Activated effector memory CD4-positive, alpha-beta T cell treated with Interleukin-2 at 50 U/mL for 16 hours (primary cell): ENCODE measurements at places on chromosomes 12 and 14.
A peak's percentile ranks its signal among the peaks of the same experiment; 100 is the strongest.

DNA sequence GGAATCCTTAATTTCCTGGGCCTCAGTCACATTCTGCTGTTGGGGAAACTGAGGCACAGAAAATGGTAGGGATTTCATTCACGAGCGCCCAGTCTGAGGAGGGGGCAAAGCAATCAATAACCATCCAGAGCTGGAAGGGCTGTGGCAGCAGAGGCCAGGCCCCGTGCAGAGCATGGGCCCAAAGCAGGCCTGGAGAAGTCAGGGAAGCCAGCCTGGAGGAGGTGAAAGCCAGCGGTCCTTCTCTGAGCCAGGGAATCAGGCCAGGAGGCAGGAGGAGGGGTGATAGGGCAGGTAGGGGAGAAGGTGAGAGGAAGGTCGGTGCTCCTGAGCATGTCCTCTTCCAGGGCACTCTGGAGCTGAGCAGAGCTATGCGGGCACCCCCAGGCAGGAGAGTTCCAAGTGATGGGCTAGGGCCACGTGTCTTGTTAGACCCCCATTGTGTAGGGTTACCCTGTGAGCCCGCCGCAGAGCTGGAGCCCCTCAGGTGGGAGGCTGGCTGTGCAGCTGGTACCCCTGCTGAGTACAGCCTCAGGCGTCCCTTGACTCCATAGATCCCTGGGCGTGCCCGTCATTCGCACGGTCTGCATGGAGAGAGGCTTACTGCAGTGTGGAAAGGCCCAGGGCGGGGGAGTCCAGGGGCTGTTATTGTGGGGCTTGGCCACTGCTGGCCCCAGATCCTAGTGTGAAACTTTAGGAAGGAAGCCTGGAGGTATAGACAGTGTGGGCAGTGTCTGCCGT, 4.8 kb downstream of the TNFAIP2 start:
- no peak for DNase-seq

- DNase-seq: no peak
Measured at GRCh38 chr14:87998482-87998881, 5.5 kb upstream of the GALC start.

- DNase-seq: no peak
Measured at GRCh38 chr12:107840186-107840585, 65.7 kb downstream of the ASCL4 start.

GRCh38 chr12:124898200-124898922, 16.1 kb downstream of the UBC start:
- DNase-seq: peak; percentile 51

DNA sequence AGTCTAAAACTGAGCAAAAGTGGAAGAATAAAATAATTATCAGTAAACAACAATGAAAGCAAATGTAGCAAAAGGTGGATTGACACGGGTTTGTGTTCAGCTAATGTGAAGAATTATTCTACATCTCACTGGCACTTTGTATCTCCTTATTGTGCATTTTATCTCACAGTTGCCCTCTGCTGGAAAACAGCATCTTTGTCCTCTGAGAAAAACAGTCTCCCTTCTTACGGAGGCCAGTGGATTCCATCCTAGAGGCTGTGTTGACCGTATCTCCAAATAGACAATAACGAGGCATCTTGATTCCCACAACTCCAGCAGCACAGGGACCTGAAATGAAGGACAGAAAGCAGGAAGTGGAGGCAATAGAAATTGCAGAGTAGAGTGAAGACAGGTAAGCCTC, 51.3 kb upstream of the PLBD1 start:
- DNase-seq: no peak

DNA sequence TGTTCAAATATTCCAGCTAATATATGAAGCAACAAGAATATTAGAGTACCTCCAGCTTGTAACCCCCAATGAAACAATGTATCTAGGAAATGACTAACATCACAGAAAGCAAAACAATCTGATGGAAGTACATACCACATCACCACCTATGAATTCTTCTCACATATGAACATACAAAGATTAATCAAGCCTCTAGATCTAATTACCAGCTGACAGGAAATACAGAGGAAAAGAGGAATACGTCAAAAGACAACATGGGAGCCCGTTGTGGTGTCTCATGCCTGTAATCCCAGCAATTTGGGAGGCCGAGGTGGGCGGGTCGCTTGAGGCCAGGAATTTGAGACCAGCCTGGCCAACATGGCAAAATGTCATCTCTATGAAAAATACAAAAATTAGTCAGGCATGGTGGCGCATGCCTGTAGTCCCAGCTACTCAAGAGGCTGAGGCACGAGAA, 7.5 kb downstream of the NEDD8 start:
- DNase-seq: no peak

GRCh38 chr12:123715195-123715594, 3.0 kb downstream of the ATP6V0A2 start:
- DNase-seq: no peak

DNA sequence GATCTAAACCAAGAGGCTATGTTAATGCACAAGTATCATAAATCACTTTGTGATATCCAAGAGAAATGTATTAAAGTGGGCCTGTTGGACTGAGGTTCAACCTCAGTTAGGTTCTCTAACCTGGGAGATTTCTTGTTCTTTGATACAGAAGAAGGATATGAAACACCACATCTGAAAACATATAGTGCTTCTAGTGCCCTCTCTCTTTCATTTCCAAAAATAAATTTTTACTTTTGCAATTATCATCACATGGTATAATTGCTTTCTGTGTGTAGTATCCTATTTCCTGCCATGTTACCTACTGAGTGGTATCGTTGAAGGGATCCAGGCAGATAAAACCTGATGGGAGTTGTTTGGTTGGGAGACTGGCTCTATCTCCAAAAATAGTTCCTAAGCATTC, 264.9 kb downstream of the CCER1 start:
- no peak for DNase-seq

DNA sequence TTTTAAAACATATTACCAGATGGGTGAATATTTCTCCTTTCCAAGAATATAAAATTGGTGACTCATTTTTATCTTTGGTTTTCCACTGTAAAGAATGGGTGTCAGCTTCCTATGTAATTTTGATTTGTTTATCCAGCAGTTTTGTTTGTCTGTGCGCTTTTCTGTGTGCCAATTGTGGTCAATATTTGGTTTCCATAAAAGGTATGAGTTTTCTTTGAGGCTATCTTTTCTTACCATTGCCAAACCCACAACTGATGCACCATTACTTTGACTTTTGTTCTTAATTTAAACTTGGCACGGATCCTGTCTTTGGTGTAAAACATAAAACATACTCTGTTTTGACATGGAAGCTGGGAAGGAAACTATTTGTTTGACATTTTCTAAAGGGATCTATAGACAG, 78.8 kb upstream of the NAV3 start:
- no peak for DNase-seq

DNA sequence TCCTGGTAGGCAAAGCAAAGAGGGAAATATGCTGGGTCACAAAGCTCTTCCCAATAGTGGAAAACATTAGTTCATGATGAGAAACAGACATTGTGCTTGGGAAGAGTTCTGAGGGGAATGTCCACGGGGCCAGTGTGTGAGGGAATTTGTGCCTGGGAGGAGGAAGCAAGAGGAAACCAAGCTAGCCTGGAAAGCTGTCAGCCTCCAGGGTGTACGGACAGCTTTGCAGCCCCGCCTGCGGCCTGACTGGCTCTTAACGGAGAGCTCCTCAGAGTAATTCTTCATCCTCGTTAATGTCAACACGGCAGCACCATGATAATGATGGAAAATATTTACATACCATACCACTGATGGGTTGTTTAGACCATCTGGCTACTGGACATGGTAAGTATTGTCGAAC, 32.4 kb downstream of the PITPNM2 start:
- DNase-seq: no peak

DNA sequence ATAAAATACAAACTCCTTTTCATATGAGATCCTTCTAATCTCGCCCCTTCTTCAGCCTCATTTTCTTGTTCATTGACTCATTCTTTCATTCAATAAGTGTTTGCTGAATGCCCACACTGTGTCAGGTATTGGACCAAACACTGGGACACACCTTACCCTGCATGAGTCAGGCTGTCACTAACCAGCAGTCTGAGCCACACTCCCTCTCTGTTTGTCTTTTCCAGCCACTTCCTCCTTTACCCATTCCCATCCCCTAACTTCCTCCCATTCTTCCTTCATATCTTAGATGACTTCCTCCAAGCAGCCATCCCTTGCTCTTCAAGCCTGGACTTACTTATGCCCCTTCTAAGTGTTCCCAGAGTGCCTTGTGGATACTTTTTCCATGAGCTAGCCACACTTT, 27.0 kb upstream of the HIF1A start:
- no peak for DNase-seq

- no peak for DNase-seq
Measured at GRCh38 chr12:2266666-2267620, 214.2 kb downstream of the CACNA1C start.

- DNase-seq: no peak
Measured at GRCh38 chr12:105713606-105714305, 383.3 kb downstream of the C12orf75 start.

DNA sequence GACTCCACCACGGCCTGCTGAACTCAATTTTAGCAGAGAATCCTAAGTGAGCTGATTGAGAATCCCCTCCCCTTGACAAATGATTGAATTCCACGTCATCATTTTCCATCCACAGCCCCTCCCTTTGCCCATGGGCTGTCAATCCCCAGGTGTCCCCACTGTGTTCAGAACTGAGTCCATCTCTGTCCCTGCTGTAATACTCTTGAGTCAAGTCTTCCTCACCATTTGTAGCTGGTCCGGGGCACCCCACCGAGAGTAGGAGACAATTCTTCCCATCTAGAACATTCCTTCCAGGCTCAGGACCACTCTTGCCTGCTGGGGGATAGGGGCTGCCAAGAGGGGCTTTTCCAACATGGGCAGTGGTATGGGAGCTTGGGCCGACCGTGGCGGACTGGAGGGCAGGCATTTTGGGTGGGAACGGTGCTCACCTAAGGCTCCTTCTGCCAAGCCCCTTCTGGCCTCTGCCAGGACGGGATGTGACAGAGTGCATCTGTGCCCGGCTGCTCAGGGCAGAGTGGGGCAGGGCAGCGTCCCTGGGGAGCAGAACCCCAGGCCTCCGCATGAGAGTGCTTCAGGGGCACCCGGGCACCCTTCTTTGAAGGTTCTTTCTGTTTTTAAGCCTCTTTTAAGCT, 218.1 kb upstream of the RTL1 start:
- DNase-seq: no peak

DNA sequence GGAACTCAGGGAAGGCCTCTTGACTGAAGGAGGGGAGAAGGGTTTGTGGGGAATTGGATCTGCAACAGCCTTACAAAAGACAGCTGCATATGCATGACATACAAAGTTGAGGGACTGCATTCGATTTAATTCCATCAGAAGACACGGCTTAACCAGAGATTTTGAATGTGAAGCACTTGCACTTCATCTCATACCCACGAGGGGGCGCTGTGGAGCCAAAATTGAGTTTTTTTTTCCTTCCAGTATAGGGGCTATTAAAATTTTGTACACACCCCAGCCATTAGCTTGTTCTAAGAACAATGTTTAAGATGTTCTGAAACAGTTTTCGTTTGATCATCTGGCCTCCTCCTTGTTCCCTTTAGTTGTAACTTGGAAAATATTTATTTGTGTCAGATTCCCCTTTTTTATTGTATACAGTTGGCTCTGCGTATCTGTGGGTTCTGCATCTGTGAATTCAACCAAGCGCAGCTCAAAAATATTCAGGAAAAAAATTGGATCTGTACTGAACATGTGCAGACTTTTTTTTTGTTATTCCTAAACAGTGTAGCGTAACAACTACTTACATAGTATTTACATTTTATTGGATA, 1.6 kb downstream of the SUDS3 start:
- DNase-seq: peak; percentile 67

DNA sequence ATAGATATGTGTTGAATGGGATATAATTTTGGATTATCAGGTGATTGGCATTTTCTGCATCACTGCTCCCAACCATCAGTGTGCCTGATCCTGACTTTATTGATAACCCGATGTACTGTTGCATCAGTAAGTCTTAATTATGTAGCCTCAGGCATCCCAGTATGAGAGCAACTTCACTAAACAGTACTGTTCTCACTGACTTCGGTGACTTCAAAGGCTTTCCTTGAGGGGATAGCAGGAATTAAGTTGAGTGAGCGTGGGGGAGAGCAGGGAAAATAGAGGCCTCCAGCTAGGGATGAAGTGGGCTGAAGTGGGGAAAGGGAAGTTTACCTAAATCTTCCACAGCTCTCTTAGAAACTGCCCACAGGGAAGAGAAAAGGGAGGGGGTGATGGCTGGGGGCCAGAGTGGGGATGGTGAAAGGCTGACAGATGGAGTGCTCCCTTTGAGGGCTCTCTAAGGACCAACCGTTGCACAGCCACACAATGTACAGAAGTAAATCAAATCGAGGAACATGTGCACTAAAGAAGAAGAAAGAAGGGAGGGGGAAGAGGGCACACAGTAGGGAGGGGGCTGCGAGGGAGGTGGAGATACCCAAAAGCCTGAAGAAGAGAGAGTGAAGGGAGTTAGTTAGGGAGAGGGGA, 10.7 kb upstream of the NEUROD4 start:
- no peak for DNase-seq

GRCh38 chr12:64943686-64944085, 119.2 kb downstream of the TBC1D30 start:
- DNase-seq: no peak

- DNase-seq: no peak
Measured at GRCh38 chr12:9975614-9976013, 4.4 kb downstream of the CLEC12A start.

GRCh38 chr12:110002676-110003515, 3.7 kb downstream of the ANKRD13A start:
- no peak for DNase-seq

GRCh38 chr12:47422611-47423010, 283.2 kb downstream of the RPAP3 start:
- no peak for DNase-seq

GRCh38 chr14:100568164-100568997, 18.8 kb downstream of the BEGAIN start:
- no peak for DNase-seq

- no peak for DNase-seq
Measured at GRCh38 chr12:105935106-105935505, 203.6 kb downstream of the NUAK1 start.

- no peak for DNase-seq
Measured at GRCh38 chr14:50023671-50024490, 92.5 kb downstream of the VCPKMT start.

GRCh38 chr12:96445691-96446583, 43.4 kb upstream of the CFAP54 start:
- peak; percentile 27 for DNase-seq

- DNase-seq: no peak
Measured at GRCh38 chr12:130153803-130154202, 8.5 kb upstream of the FZD10 start.

DNA sequence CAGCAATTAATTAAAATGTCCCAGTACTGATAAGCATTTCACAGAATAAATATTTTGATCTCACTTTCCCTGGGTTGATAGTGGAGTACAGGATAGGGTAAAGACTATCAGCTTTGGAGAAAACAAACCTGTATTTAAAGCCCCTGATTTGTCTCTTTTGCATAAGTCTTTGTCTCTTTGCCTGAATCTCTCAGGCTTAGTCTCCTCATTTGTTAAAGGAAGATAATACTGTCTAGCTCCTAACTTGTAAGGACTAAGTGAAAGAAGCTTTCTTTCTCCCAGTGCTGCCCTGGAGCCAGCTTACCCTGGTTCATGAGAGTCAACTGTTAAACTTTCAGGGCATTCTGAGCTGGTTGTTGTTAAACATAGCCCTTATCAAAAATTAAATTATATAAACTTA, 5.5 kb upstream of the NR1H4 start:
- DNase-seq: no peak
